ENCODE measurements at places on chromosomes 12 and 14.
A peak's percentile ranks its signal among the peaks of the same experiment; 100 is the strongest.

DNA sequence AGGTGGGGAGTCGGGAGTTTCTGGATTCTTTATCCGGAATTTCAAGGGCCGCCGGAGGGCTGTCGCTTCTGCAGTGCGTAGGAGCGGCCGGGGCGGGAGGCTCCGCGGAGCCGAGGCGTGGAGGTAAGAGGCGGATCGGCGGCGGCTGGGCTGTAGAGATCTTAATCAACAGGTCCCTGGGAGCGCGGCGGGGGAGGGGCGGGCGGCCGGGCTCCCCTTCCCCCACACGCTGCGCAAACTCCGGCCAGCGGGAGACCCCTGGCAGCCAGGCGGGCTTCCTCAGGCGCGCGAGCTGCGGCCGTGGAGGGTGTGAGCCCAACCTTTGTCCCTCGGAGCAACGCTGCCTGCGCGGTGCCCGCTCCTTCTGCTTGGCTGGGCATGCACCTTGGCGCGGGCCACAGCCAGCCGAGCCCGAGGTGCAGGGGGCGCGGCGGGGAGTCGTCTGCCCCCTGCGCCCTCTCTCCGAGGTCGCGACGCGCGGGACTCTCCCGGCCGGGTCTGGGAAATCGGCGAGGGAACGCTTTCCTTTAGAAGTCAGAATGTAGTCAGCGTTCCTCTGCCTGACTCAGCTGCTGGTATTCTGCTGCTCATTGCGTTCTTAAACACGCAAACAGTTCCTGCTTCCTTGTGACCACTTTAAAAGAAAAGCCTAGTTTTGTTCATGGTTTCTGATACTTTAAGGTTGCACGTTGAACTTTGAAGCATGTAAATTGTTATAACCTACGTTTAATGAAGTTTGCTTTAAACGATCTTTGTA is at the start of gene PALS1:
PALS1 (plus strand) TSS at position 25 of the 757 bp plus-strand sequence. CDS start 37,736 bp downstream, outside the sequence.
- peak; percentile 79 for DNase-seq

DNA sequence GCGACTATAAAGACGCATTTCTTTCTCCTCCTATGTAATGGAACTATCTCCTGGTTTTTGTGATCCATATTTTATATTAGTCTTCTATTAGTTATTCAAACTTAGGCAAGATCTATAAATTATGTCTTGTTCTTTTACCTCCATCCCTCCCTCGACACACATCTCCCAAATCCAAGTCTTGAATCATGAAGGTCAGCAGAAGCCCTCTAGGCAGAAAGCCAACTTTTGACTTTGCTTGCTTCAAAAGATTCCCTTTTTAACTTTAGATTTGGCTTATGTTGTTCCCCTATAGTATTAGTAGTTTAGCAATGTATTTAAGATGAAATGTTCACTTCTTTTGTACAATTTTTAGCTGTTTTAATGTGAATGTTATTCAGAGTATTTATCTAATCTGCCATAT is 689.8 kb downstream of the SLC6A15 start:
- DNase-seq, result no peak

GRCh38 chr12:100572184-100572583 is 1.3 kb upstream of the GAS2L3 start:
- no peak for DNase-seq

- no peak for DNase-seq
Observed at GRCh38 chr12:28232211-28232928, 42.1 kb downstream of the CCDC91 start.

DNA sequence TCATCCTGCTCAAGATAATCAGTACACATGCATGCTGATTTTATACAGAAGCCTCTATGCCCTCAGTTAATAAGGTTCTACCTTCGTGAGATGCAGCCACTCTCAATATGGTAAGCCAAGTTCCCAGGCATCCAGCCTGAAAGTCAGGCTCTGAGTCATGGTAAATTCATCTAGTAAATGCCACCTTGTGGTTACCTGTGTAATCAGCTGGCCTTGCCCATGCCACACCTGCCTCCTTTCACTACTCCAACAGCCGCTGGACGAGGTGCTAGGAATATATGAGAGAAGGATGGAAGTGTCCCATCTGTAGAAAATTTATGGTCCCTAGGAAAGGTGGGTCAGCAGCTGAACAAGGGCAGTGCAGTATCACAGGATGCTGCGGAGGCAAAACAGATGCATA is 207.3 kb downstream of the SSPN start:
- no peak for DNase-seq

DNA sequence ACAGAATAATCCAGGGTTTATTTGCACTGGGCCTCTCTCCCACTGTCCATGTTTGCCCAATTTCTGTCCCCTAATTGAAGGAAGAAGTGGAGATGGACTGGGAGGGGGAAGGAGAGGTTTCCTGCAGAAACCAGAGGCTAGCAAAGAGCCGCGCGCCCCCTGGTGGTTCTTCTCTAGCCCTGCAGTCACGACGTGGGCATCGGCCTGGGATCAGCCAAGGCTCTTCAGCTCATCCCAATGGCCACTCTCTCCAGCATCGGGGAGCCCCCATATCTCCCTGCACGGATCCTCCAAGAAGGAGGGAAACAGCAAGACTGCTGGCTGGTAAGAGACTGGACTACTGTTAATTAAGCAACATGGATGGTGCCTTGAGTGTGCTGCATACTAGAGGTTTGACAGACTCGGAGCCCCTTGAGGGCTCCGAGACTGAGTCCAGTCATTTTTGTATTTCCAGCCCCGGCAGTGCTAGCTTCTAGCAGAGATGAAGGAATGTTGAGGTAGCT is 18.7 kb downstream of the ZBTB39 start:
- DNase-seq, result peak; percentile 57

GRCh38 chr12:2051700-2052621 is 826 bp upstream of the CACNA1C start:
- no peak for DNase-seq

DNA sequence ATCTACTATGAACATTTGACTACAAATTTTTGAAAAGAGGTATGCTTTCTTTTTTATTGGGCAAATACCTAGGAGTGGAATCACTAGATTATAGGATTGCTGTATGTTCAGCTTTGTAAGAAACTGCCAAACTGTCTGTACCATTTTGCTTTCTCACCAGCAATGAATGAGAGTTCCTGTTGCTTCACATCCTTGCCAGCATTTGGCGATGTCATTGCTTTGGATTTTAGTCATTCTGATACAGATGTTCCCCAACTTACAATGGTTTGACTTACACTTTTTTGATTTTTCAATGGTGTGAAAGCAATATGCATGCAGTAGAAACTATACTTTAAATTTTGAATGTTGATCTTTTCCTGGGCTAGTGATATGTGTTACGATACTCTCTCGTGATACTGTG is 328.7 kb downstream of the RAD51B start:
- no peak for DNase-seq

GRCh38 chr12:12620730-12621315 is 9.1 kb downstream of the CREBL2 start:
- DNase-seq, result no peak

GRCh38 chr14:68734231-68734732 is 58.6 kb downstream of the ZFP36L1 start:
- no peak for DNase-seq

DNA sequence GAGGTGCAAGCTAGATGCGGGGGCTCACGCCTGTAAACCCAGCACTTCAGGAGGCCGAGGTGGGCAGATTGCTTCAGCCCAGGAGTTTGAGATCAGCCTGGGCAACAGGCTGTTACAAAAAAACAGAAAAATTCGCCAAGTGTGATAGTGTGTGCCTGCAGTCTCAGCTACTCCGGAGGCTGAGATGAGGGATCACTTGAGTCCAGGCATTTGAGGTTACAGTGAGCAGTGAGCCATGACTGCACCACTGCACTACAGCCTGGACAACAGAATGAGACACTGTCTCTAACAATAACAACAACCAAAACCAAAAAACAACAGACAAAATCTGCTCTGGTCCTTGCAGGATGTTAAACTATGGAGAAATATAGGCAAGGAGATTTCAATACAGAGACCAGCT is 13.9 kb downstream of the BTBD7 start:
- peak; percentile 48 for DNase-seq

DNA sequence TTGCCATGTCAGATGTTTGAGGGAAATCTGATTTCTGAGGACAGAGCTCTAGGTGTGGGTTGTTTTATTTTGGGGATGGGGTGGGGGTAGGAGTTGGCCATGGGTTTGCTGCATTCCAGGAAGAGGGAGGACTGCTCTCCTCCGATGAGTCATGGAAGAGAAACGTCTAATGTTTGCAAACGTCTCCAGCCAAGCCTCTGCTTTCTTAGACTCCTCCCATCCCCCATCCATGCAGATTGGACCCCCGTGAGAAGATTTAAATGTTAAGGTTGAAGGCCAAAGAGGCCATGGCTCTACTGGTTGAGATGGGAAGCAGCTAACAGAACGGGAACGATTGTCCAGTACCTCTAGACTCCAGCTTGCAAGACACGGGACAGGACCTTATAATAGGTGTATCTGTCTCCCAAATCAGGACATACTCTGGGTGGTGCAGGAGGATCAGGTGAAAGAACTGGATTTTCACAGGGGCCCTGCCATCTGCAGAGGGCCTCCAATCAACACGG is 11.4 kb upstream of the ATP2A2 start:
- peak; percentile 62 for DNase-seq

DNA sequence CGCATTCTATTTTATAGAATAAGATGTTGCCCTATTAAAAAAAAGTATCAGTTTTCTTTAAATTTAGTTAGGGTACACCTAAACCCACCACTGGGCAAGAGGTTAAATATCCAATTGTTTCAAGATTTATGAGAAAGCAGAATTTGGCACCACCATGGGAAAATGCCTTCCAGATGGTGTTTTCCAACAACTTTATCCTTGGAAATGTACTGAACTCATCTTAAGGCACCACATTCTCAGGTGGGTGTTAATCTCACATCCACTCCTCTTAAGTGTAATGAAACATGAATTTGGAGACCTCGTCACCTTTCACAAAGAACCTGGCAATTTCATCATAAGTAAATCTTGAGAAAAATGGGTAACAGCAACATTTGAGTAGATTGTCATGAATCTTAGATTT is 13.1 kb downstream of the CBX5 start:
- no peak for DNase-seq

DNA sequence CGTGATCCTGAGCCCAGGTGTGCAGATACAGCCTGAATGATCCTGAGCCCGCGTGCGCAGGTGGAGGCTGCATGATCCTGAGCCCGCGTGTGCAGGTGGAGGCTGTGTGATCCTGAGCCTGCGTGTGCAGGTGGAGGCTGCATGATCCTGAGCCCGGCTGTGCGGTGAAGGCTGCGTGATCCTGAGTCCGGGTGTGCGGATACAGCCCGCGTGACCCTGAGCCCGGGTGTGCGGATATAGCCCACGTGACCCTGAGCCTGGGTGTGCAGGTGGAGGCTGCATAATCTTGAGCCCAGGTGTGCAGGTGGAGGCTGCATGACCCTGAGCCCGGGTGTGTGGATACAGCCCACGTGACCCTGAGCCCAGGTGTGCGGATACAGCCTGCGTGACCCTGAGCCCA is 20.3 kb downstream of the BRF1 start:
- no peak for DNase-seq

- no peak for DNase-seq
Observed at GRCh38 chr14:77882098-77882497, 82.2 kb downstream of the ADCK1 start.

GRCh38 chr14:52370406-52370935 is 56.4 kb downstream of the PTGER2 start:
- no peak for DNase-seq

GRCh38 chr14:101108579-101109346 is 205.2 kb upstream of the RTL1 start:
- DNase-seq, result no peak

- no peak for DNase-seq
Observed at GRCh38 chr14:77903937-77904617, 104.2 kb downstream of the ADCK1 start.

DNA sequence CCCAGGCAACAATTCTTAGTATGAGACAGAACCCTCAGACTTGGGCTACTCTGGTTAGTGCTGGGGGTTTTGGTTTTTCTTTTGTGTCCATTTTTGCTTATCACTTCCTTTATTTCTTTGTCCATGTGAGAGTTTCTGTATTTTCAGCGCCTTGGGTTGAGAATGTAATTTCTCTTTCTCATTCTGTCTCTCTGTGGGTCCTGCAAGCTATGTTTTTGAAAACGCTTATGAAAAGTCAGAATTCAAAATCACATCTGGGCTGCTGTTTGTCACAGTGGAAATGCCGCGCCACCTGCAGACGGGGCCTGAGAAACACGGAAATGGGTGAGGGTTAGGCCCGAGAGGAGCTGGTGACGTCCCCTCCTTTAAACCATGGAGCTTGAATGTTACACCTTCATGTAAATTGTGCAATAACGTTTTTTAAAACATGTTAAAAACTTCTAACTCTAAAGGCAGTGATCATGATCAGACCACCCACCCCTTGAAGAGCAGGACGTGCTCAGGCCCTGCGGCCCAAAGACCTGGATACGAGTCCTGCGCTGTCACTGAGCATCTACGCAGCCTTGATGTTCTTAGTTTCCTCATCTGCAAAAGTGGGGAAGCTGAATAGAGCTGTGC is 26.1 kb downstream of the JDP2 start:
- no peak for DNase-seq

DNA sequence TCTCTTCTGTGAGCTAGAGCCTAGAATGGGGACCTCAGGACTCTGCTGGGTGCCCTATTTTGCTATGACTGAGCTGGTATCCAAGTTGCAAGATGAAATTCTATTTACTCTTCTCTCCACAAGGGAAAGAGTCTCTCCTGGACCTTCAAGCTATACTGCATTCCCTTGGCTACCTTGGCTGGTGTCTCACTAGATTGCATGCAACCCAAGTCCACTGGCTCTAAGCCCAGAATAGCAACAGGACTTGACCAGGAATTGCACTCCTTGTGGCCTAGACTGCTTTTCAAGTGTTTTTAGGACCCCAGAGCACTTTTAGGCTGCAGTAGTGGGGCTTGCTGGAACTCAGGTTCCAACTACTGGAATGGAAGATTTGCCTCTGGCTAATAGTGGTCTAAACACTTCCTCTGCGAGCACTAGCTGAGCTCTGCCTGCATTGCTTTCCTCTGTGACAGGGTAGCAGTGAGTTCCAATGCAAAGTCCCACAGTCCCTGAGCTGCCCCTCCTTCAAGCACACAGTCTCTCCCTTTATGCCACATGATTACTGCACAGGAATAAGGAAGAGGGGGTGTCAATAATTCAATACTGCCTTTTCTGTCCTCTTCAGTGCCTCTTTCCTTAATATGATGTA is 1009.1 kb upstream of the FLRT2 start:
- peak; percentile 34 for DNase-seq

DNA sequence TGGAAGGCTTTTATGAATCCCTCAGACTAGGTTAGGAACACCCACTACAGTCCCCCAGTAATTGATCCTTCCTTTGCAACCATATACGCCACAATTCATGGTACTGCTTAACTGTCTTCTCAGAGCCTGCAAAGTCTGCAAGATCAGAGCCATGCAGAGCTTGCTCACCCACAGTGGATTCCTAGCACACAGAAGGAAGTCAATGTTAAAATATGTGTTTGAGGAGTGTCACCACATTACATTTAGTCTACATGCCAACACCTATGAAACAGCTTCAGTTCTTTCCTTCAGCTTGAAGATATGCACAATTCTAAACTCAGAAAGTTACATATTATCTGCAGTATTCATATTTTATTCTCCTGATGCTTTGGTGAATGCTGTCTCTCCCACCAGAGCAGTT is 138.5 kb downstream of the NDUFA12 start:
- no peak for DNase-seq

Measured in brain microvascular endothelial cell (primary cell).